ENCODE measurements at places on chromosomes 7 and 10. TPM values are rescaled to one million over a fixed set of nuclear protein-coding genes. Genes with fewer than 3 reads are reported as not detected.

DNA sequence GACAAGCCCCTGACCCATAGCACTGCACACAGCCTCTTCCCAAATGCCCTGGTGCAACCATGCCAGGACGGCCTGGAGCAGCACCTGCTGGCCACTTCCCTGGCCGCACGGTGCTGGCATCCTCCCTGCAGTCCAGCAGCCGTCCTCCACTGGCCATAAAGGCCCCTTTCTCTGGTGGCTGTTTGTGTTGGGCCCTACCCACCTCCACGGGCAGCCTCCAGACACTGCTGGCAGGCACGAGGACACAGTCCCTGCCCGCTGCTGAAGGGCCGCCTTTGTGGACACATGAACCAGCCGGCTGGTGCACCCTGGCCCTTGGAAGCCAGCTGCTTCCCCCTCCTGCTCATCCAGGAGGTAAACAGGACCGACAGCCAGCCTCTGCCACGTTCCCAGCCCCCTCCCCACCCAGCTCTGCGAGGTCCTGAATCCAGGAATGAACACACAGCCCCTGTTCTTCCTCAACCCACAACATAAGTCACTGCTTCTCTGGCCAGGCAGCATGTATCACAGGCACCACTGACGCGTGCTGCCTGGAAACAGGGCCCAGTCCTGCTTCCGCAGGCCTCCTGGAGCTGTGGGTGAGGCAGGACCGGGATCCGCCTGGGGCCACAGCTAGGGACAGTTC lies 43.8 kb downstream of the SPOCK2 start:
- no peaks in the 10 kb centered on the region for H3K27me3 ChIP-seq
- H3K36me3 ChIP-seq: no peaks in the 10 kb centered on the region
- H3K27ac ChIP-seq: no peak overlapping the region
- H3K4me3 ChIP-seq: no peak overlapping the region
- H3K4me1 ChIP-seq: no peaks in the 10 kb centered on the region

GRCh38 chr7:124457841-124458240 lies 307.8 kb downstream of the GPR37 start:
- no peaks in the 10 kb centered on the region for H3K36me3 ChIP-seq
- H3K27ac ChIP-seq: no peak overlapping the region
- no peak overlapping the region for H3K4me3 ChIP-seq
- H3K4me1 ChIP-seq: no peaks in the 10 kb centered on the region
- DNase-seq: no peak
- H3K27me3 ChIP-seq: no peaks in the 10 kb centered on the region

The SH2D4B gene
- not detected for total RNA-seq

The PPP1R17 gene
- not detected for total RNA-seq

DNA sequence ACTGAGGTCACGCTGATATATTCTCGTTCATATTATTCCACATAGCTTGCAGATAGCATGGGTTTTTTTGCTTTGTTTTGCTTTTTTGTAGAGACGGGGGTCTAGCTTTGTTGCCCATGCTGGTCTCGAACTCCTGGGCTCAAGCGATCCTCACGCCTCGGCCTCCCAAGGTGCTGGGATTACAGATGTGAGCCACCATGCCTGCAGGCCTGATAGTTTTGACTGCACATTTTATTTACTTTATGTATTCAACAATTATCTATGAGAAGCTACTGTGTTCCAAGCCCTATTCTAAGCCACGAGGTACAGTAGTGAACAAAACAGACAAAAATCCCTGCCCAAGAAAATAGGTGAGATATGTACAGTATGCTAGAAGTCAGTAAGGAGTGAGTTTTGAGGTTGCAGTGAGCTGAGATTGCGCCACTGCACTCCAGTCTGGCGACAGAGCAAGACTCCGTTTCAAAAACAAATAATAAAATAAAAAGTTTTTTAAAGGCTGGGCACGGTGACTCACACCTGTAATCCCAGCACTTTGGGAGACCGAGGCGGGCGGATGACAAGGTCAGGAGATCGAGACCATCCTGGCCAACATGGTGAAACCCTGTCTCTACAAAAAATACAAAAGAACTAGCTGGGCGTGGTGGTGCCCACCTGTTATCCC lies 1.3 kb upstream of the YWHAG start:
- no peaks in the 10 kb centered on the region for H3K27me3 ChIP-seq
- peaks cover 9% of the 10 kb centered on the region for H3K4me1 ChIP-seq
- DNase-seq: no peak
- H3K36me3 ChIP-seq: peaks cover 26% of the 10 kb centered on the region

DNA sequence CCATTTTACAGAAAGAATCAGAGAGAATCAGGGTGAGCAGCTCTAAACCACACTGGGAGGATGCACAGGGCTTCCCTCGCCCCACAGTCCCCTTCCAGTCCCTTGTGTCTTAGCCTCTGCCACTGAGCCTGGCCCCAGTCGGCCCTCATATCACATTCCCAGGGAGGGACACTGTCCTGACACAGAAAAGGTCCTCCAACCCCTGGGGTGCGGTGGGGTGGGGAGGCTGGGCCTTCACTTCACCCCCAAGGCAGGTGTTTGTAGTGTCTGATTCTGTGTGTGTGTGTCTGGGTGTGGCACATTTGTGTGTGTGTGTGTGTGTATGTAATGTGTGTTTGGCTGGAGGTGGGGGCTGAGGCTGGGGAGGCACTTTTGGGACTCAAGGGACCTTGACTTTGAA lies 1.8 kb upstream of the KCP start:
- H3K4me3 ChIP-seq: no peak overlapping the region
- peaks cover 5% of the 10 kb centered on the region for H3K4me1 ChIP-seq
- peaks cover 10% of the 10 kb centered on the region for H3K27me3 ChIP-seq
- DNase-seq: no peak

The LIMK1 gene
- total RNA-seq: 43.2 TPM

DNA sequence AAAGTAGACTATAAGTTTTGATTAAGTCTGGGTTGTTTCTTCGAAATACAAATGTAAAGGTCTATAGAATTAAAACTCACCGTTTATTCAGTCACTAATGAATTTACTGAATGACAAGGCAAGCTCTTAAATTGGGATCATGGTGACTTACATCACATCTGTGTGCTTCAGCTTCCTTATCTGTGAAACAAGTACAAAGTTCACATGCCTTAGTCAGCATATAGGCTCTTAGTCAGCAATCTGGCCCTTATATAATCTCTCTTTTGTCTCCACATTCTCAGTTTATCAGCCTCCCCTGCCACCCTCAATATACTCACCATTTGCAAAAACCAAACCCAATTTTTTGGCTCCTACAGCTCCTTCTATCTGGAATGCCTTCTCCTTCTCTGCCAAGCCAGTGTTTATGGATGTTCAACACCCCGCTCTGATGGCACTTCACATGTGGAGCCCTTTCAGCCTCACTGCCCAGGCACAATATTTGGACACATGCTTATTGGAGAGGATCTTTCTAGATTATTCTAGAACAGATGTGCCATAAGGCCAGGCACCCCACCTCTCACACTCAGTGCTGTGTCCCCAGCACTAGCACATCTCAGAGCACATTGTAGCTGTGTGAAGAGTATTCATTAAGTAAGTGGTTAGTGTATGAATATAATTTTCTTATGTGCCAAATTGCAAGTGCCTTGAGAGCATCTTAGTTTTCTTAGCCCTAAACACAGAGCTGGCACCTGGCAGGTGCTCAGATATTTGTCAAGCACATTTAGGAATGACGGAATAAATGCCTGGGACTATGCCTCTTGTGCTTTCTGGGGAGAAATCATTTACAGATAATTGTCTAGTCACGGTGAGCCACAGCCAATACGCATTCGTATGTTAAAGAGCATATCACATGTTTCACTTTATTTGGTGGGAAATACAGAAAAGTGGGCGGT lies 9.8 kb upstream of the LAMB1 start:
- DNase-seq: no peak
- H3K4me1 ChIP-seq: peaks cover 18% of the 10 kb centered on the region
- H3K4me3 ChIP-seq: no peak overlapping the region
- no peak overlapping the region for H3K27ac ChIP-seq
- no peaks in the 10 kb centered on the region for H3K27me3 ChIP-seq

DNA sequence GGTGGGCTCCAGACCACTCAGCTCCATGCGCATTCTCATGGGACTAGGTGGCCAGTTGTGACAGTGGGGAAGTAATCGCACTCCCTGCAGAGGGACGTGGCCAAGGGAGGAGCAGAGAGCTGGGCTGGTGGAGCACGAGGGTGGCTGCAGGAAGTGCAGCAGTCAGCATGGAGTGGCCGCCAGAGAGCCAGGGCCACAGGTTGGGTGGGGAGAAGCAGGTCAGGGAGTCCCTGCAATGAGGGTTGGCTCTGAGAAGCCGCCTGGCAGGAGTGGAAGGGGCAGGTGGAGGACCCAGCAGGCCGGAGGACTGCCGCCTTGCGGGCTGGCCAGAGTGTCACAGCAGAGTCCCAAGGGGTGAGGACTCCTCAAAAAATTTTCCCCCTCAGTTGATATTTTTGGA lies 26.2 kb downstream of the FKBP6 start:
- no peak overlapping the region for H3K4me3 ChIP-seq
- no peaks in the 10 kb centered on the region for H3K36me3 ChIP-seq
- H3K27me3 ChIP-seq: no peaks in the 10 kb centered on the region
- H3K27ac ChIP-seq: no peak overlapping the region

The BRI3 gene
- total RNA-seq: 43.7 TPM

The DRGX gene
- 17.8 TPM for total RNA-seq

The NOS3 gene
- total RNA-seq: 0.20 TPM

The THSD7A gene
- total RNA-seq: 0.10 TPM

- no peaks in the 10 kb centered on the region for H3K4me1 ChIP-seq
- no peaks in the 10 kb centered on the region for H3K36me3 ChIP-seq
- no peak overlapping the region for H3K4me3 ChIP-seq
- no peak for DNase-seq
- H3K27ac ChIP-seq: no peak overlapping the region
These were observed 47.6 kb downstream of the SMURF1 start for GRCh38 chr7:99096124-99096887.

DNA sequence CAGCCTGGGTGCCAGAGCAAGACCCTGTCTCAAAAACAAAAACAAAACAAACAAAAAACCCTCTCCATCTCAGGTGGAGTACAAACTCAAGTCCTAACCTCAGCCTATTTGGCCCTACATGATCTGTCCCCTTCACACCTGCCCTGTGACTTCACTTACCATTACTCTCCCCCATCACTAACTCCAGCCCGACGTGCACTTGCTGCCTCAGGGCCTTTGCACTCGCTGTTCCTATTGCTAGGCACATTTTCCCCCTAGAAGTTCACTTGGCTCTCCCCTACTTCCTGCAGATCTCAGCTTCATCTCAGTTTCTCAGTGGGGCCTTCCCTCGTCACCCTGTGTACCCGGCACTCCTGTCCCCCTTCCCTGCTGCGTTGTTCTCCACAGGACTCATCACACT lies 8.5 kb upstream of the LRMDA start:
- H3K27me3 ChIP-seq: no peaks in the 10 kb centered on the region
- H3K27ac ChIP-seq: no peak overlapping the region
- no peaks in the 10 kb centered on the region for H3K4me1 ChIP-seq
- H3K36me3 ChIP-seq: no peaks in the 10 kb centered on the region
- no peak overlapping the region for H3K4me3 ChIP-seq

DNA sequence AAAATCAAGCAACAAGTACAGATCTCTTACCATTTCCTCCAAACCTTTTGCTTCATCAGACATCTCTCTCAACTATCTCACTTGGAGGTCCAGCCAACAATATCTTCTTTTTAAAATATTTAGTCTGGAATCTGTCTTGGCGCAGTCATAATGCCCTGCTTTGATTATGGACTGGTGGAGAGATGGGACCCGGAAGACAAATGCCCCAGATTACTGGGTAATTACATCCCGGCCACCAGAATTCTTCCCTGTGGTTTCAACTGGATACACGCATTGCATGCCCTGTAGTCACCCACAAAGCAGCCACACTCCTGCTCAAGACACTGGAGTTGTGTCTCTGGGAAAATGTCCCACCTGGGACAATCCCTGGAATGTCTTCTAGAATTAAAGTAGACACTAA lies 65.5 kb downstream of the BPGM start:
- H3K27ac ChIP-seq: no peak overlapping the region
- DNase-seq: peak; percentile 26
- H3K27me3 ChIP-seq: no peaks in the 10 kb centered on the region
- H3K4me3 ChIP-seq: no peak overlapping the region
- H3K4me1 ChIP-seq: peaks cover 3% of the 10 kb centered on the region

DNA sequence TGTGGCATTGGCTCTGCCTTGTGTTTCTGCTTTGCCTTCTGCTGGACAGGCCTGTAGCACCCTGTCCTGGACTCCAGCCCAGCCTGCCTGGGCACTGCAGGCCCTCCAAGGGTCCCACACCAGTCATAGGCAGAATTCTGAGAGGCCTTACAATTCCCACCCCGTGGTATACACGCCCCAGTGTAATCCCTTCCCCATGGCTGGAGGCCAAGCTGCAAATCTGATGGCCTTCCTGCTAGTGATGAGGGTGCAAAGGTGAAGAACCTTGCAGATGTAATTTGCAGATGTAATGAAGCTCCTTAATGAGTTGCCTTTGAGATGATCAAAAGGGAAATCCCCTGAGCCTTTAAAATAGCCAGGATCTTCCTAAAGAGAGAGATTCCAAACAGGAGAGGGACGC lies 325.1 kb upstream of the ZNF32 start:
- no peaks in the 10 kb centered on the region for H3K27me3 ChIP-seq
- no peak for DNase-seq
- H3K27ac ChIP-seq: no peak overlapping the region
- H3K36me3 ChIP-seq: no peaks in the 10 kb centered on the region
- H3K4me3 ChIP-seq: no peak overlapping the region
